ENCODE measurements at places on chromosomes 6 and 20.

- H3K4me1 ChIP-seq: no peaks in the 10 kb centered on the region
- H3K4me3 ChIP-seq: no peak overlapping the region
- no peaks in the 10 kb centered on the region for H3K36me3 ChIP-seq
- H3K27ac ChIP-seq: no peak overlapping the region
Measured at GRCh38 chr6:79543886-79544285, 6.7 kb upstream of the LCA5 start.

DNA sequence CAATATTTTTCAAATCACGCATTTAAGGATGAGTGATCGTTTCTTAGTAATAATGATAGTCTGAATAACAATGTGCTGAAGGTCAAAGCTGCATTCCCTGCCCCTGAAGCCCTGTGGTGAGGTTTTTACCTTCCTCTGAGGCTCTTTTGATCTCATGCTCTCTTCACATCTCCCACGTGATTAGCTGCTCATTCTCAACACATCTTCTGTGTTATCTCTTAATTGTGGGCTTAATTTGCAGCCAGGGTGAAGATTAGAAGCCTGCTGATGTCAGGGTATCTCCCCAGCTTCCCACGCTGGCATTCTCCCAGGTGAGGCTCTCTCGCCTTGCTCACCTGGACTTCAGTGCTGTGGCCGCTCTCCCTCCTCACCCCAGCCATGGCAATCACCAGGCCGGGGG, 109.7 kb upstream of the FOXQ1 start:
- no peaks in the 10 kb centered on the region for H3K27me3 ChIP-seq
- no peak overlapping the region for H3K27ac ChIP-seq
- no peaks in the 10 kb centered on the region for H3K36me3 ChIP-seq
- no peaks in the 10 kb centered on the region for H3K4me1 ChIP-seq
- no peak for DNase-seq

DNA sequence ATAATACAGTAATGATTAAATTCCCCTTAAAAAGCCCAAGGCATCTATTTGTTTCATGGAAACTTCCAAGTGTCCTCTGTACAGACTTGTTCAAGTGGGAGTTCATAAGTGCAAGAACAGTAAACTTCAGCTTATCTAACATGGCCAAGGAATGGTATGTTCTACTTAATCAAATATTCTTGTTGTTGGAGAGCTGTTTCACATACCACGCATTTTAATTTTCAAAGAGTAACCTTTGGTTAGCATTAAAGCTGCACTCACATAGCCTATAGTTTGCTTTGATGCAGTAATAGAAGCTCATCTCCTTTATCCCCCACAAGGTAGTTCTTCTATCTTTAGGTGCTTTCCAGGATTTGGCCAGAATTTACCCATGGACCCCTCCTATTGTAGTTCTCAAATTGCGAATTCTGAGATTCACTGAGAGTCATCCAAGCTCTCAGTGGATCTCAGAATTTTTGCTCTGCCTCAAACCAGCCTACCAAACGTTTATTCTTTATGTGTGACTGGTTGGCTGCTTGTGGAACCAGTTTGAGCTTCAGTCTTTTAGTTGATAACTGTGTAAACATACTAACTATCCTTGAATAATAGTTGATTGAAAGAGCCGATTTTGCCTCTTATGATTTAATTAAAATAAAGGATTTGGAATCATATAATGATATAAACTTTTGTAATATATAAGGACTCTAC, 668.0 kb upstream of the FLRT3 start:
- H3K4me1 ChIP-seq: no peaks in the 10 kb centered on the region
- DNase-seq: no peak
- no peaks in the 10 kb centered on the region for H3K36me3 ChIP-seq
- no peak overlapping the region for H3K4me3 ChIP-seq

- H3K27ac ChIP-seq: no peak overlapping the region
- DNase-seq: no peak
- H3K4me3 ChIP-seq: no peak overlapping the region
- H3K36me3 ChIP-seq: no peaks in the 10 kb centered on the region
- no peaks in the 10 kb centered on the region for H3K27me3 ChIP-seq
Measured at GRCh38 chr6:88982720-88983119, 19.3 kb upstream of the RNGTT start.

DNA sequence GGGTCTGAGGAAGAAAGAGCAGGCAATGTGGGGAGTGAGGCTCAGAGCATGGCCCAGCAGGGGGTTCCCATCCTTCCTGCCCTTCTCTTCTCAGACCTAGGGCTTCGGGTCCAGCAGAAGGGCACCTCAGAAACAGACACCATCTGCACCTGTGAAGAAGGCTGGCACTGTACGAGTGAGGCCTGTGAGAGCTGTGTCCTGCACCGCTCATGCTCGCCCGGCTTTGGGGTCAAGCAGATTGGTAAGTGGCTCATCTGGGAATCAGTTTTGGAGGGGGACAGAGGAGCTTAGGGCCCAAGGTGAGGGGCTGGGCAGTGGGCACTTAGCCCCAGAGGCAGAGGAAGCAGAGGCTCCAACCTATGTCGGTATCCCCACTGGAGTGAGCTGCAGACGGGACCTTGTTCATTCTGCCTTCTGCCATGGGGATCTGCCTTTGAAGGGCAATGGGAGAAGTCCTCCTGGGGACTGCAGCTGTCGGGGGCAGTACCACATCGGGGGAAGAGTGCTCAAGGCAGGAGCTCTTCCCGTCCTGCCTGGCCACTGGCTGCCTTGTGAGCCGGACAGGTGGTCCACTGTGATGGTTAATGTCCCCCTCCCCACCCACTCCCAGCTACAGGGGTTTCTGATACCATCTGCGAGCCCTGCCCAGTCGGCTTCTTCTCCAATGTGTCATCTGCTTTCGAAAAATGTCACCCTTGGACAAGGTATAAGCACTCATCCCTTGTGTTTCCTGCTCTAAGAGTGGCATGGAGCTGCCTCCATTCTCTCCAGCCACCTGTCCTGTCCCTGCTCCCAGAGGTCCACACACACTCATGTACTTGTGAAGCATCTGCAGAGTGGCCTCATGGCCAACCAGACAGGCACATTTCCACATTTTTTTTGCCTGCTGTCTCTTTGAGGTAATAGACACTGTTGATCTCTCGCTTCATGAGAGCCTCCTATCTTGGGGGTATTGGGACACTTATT, 4.7 kb downstream of the CD40 start:
- no peak for DNase-seq
- peaks cover 16% of the 10 kb centered on the region for H3K4me1 ChIP-seq
- no peak overlapping the region for H3K27ac ChIP-seq
- H3K4me3 ChIP-seq: no peak overlapping the region
- H3K27me3 ChIP-seq: peaks cover 13% of the 10 kb centered on the region
- H3K36me3 ChIP-seq: no peaks in the 10 kb centered on the region

- no peak for DNase-seq
- no peaks in the 10 kb centered on the region for H3K36me3 ChIP-seq
- H3K4me3 ChIP-seq: no peak overlapping the region
- H3K27ac ChIP-seq: no peak overlapping the region
- H3K27me3 ChIP-seq: peaks cover 20% of the 10 kb centered on the region
Measured at GRCh38 chr6:37570482-37571133, 70.9 kb upstream of the CCDC167 start.

GRCh38 chr20:38198238-38198861, 33.3 kb upstream of the TGM2 start:
- H3K27ac ChIP-seq: no peak overlapping the region
- no peaks in the 10 kb centered on the region for H3K36me3 ChIP-seq
- H3K4me3 ChIP-seq: no peak overlapping the region
- H3K27me3 ChIP-seq: peaks cover 33% of the 10 kb centered on the region
- DNase-seq: no peak

DNA sequence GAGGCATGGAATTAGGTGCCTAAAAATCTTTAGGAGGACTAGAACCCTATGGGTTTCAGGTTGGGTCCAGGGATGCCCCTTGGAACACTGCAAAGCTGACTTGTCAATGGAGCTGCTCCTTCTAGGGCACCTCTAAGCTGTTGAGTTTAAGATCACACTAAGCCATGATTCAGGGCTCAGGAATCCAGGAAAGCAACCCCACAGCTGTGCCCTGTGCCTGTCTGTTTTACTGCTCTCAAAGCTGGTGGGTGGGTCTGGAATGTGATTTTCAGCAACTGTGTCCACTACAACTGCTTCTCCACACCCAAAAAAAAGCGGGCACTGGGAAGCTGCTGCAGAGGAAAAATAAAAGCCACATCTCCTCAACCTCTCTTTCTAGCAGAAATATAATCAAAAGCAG, 310.4 kb upstream of the MOCS1 start:
- H3K4me3 ChIP-seq: no peak overlapping the region
- no peaks in the 10 kb centered on the region for H3K36me3 ChIP-seq
- no peak overlapping the region for H3K27ac ChIP-seq
- H3K4me1 ChIP-seq: no peaks in the 10 kb centered on the region

- H3K27ac ChIP-seq: no peak overlapping the region
- H3K36me3 ChIP-seq: peaks cover 3% of the 10 kb centered on the region
- no peak overlapping the region for H3K4me3 ChIP-seq
- peaks cover 17% of the 10 kb centered on the region for H3K4me1 ChIP-seq
- peaks cover 17% of the 10 kb centered on the region for H3K27me3 ChIP-seq
Measured at GRCh38 chr6:3359973-3360726, 96.7 kb downstream of the SLC22A23 start.

GRCh38 chr6:100846276-100846675, 34.9 kb downstream of the ASCC3 start:
- DNase-seq: no peak
- no peaks in the 10 kb centered on the region for H3K4me1 ChIP-seq
- H3K4me3 ChIP-seq: no peak overlapping the region
- H3K27ac ChIP-seq: no peak overlapping the region
- no peaks in the 10 kb centered on the region for H3K27me3 ChIP-seq

DNA sequence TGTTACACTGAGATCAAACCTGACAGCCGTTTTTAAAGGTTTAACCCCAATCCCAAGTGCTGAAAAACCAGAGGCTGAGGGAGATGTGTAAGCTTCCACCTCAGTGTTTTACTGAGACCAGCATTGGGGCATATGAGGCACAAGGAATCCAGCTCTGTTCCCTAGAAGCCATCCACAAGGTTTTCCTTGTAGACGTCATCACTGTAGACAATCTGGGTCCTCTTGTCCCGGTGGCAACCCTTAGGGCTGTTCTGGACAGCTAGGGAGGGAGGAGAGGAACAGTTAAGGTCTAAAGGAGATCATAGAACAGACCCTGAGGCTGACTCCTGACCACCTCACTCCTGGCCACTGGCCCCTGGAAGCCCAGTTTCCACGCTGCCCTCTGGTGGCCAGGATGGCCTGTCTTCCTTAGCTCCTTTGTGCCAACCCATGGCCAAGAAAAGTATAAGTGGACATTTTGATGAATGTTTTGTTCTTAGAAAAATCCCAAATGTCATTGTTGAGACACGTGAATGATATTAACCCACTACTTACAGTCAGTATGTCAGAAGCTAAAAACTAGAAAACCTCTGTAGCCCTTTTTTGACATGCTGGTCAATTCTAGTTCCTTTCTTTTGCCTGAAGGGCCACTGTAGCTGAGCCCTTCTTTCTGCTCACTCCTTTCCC, 6.4 kb downstream of the CFB start:
- H3K36me3 ChIP-seq: peaks cover 50% of the 10 kb centered on the region
- no peaks in the 10 kb centered on the region for H3K4me1 ChIP-seq
- H3K27me3 ChIP-seq: no peaks in the 10 kb centered on the region

GRCh38 chr6:139473231-139473701, 98.8 kb upstream of the CITED2 start:
- no peaks in the 10 kb centered on the region for H3K36me3 ChIP-seq
- no peaks in the 10 kb centered on the region for H3K27me3 ChIP-seq
- no peak overlapping the region for H3K4me3 ChIP-seq

GRCh38 chr20:34220561-34220960, 20.7 kb upstream of the ASIP start:
- H3K4me1 ChIP-seq: no peaks in the 10 kb centered on the region
- DNase-seq: no peak
- H3K36me3 ChIP-seq: no peaks in the 10 kb centered on the region
- no peak overlapping the region for H3K27ac ChIP-seq
- H3K4me3 ChIP-seq: no peak overlapping the region
- peaks cover 4% of the 10 kb centered on the region for H3K27me3 ChIP-seq

- no peak for DNase-seq
- H3K4me3 ChIP-seq: no peak overlapping the region
- no peak overlapping the region for H3K27ac ChIP-seq
- no peaks in the 10 kb centered on the region for H3K4me1 ChIP-seq
- H3K36me3 ChIP-seq: no peaks in the 10 kb centered on the region
Measured at GRCh38 chr6:10184371-10185227, 230.3 kb downstream of the TFAP2A start.

- H3K4me3 ChIP-seq: no peak overlapping the region
- no peak overlapping the region for H3K27ac ChIP-seq
Measured at GRCh38 chr6:140897349-140897748, 1235.4 kb upstream of the GJE1 start.

GRCh38 chr6:13615792-13616120, 621 bp downstream of the NOL7 start:
- peak overlapping the region; percentile 88 for H3K4me3 ChIP-seq
- H3K4me1 ChIP-seq: peaks cover 22% of the 10 kb centered on the region
- H3K36me3 ChIP-seq: no peaks in the 10 kb centered on the region
- H3K27me3 ChIP-seq: no peaks in the 10 kb centered on the region
- no peak for DNase-seq

- peaks cover 10% of the 10 kb centered on the region for H3K36me3 ChIP-seq
- H3K27ac ChIP-seq: peak overlapping the region; percentile 39
- H3K27me3 ChIP-seq: no peaks in the 10 kb centered on the region
- no peak for DNase-seq
- peaks cover 38% of the 10 kb centered on the region for H3K4me1 ChIP-seq
- H3K4me3 ChIP-seq: no peak overlapping the region
Measured at GRCh38 chr20:835608-836045, 2.1 kb downstream of the FAM110A start.

DNA sequence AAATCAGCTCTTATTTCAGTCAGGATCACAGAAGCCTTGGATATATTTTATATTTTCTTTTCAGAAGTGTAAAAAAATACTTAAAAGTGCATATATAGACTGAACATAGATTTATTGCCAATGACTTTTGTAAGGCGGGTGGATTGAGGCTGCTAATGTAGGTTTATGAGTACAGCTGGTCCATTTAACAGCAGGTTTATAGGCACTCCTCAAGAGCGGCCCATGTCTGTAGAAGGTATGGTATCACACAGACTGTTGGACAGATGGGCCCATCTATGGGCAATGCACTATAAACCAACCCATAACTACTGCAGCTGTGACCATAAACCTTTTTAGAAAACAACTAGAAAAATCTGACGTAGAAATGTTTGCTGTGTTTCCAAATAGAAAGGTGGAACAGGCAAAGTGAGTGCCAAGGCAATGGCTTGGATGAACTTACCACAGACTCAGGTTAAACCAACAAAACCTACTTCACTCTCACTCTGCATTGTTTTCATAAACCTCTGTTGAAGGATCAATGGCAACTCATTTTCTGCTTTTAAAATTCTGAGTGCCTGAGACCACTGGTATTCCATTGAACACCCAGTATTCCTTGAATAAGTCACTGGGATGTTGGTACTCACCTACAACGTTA, 170.6 kb upstream of the EYA4 start:
- no peak overlapping the region for H3K4me3 ChIP-seq
- no peak for DNase-seq
- no peak overlapping the region for H3K27ac ChIP-seq

DNA sequence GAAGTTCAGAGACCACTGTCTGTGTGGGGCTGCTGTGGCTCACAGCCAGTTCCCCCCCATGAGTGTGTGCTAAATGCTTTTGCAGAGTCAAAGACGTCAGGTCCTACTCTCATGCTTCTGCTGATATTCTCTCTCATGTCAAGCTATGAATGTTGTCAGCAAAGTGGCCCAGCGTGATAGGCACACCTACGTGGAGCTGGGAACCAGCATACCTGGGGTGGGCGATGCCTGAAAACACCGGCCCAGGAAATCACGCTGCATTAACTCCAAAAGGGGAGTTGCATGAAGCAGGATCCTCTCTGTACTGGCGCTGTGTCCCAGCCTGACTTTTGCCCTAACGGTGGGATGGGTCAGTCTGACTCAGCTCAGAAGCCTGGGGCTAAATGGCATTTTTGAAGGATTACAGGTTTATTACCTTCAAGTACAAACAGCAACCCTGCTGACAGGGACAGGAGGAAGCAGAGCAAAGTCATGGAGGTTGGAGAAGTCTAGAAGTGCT, 9.0 kb upstream of the MRPS10 start:
- H3K4me1 ChIP-seq: no peaks in the 10 kb centered on the region
- H3K27ac ChIP-seq: no peak overlapping the region
- no peak overlapping the region for H3K4me3 ChIP-seq
- DNase-seq: no peak
- H3K27me3 ChIP-seq: no peaks in the 10 kb centered on the region

All from T-cell (primary cell).